ENCODE measurements at places on chromosomes 11 and 22.

- DNase-seq, result no peak
Observed at GRCh38 chr11:10692531-10693115, 932 bp downstream of the IRAG1 start.

- no peak for DNase-seq
Observed at GRCh38 chr11:122910775-122911174, 28.2 kb downstream of the JHY start.

- no peak for DNase-seq
Observed at GRCh38 chr11:125165111-125165842, 726 bp downstream of the PKNOX2 start.

- DNase-seq, result no peak
Observed at GRCh38 chr11:27991736-27992135, 116.2 kb downstream of the KIF18A start.

DNA sequence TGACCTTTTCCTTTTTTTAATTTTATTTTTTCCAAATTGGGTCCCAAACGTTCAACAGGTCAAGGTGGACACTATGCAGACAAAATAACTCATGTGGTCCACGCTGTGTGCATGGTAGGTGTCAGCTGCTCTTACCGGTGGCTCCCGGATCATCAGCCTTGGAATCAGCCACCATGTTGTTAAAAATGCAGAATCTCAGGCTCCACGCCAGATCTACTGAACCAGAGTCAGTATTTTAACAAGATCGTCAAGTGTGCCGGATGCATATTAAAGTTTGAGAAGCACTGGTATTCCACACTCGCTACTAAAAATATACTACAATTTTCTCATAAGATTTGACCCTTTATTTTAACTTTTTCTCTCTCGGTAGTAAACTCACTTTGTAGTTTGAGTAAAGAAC, 553 bp upstream of the LDLRAD3 start:
- DNase-seq, result no peak

DNA sequence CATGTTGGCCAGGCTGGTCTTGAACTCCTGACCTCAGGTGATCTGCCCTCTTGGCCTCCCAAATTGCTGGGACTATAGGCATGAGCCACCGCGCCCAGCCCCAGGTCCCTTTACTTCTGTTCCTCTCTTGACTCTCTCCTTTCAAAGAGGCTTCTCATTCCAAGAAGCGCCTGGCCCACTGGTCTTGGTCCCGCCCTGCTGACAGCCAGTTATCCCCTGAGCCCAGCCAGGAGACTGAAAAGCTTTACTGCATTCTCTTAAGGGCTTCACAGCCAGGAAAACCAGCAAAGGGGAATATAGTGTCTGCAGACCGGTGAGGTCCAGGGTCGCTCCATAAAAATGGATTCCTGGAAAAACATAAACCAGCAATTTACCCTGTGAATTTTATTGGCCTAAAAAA, 68.3 kb downstream of the NFAM1 start:
- no peak for DNase-seq

GRCh38 chr11:82539669-82540068, 194.0 kb downstream of the FAM181B start:
- DNase-seq, result no peak

GRCh38 chr11:67119585-67120391, 725 bp downstream of the KDM2A start:
- DNase-seq, result peak; percentile 12

DNA sequence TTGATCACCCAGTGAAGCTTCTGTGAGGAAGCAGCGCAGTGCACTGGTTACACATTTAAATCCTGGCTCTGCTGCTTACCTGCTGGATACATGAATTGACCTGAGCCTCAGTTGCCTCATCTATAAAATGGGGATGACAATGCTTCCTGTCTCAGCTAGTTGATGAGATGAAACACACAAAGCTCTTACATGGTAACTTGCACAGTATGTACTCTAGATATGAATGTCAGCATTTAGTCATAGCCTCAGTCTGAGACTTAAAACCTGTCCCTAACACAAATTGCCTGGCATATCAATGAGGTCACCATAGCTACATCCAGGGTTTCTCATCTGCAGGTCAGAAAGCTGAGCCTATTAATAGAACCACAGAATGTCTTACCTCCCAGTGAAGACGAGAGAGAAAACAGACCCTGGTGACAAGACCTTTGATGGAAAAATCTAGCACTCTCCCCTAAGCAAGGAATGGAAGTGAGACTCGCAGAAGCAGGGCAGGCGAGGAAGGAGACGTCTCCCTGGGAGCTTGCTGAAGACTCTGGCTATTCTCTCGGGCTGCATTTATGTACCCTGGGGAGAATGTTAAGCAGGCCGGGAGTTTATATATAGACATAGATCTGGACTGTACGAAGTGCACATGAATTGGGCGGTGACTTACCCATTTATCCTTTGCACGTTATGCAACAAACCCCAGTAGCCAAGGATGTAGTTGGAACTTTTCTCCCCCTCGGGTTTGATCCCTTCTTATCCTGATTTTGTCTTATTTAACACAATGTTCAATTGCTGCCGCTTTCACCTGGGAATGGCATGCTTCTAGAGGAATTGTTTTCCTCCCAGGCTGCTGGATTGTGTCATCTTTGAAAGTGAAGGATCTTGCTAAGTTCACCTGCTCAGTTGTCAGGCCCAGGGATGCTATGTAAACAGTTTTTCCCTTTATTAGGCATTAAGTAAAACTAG, 18.0 kb downstream of the SDHAF2 start:
- DNase-seq, result no peak

- DNase-seq, result no peak
Observed at GRCh38 chr11:119266063-119266462, 50.9 kb downstream of the MCAM start.

DNA sequence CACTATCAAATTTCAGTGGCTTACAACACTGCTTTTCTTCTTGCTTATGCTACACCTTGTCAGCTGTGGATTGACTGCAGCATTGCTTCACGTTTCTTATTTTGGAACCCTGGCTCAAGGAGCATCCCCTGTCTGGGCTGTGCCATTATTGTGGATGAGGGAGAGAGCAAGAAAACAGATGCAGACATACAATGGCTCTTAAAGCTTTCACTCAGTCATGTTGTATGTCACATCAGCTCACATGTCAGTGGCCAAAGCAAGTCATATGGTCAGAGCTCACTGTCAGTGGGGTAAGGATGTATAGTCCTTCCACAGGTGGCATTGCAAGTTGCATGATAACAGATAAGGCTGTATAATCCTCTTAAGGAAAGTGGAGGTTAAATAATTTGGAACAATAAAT, 10.0 kb downstream of the ARHGEF12 start:
- DNase-seq, result no peak

DNA sequence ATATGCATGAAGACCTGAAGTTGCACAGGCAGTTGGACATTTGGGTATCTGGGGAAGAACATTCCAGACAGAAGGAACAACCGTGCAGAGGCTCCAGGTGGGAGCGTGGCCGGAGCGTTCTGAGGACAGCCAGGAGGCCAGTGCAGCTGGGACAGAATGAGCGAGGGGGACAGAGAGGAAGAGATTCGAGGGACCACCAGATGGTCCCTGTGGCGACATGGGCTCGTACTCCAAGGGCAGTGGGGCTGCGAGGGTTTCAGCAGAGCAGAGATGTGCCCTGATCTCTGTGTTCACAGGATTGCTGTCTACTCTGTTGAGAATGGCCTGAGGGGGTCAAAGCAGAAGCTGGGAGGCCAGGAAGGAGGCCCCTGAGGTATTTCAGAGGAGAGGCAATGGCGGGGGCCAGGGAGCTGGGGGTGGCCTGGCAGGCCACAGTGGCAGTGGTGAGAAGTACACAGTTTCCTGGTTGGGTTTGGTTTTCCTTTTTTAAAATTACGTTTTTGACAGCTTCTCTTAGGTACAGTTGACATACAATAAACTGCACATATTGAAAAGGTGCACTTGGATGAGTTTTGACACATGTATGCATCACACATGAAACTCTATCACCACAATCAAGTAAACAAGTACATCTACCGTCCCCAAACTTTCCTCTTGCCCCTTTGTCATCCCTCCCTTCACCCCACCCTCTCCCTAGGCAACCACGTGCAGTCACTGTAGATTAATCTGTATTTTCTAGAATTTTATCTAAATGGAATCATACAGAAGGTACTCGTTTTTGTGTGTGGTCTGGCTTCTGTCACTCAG, 24.8 kb upstream of the SOX10 start:
- DNase-seq, result no peak

- no peak for DNase-seq
Observed at GRCh38 chr22:25091458-25091857, 108.2 kb upstream of the CRYBB3 start.

DNA sequence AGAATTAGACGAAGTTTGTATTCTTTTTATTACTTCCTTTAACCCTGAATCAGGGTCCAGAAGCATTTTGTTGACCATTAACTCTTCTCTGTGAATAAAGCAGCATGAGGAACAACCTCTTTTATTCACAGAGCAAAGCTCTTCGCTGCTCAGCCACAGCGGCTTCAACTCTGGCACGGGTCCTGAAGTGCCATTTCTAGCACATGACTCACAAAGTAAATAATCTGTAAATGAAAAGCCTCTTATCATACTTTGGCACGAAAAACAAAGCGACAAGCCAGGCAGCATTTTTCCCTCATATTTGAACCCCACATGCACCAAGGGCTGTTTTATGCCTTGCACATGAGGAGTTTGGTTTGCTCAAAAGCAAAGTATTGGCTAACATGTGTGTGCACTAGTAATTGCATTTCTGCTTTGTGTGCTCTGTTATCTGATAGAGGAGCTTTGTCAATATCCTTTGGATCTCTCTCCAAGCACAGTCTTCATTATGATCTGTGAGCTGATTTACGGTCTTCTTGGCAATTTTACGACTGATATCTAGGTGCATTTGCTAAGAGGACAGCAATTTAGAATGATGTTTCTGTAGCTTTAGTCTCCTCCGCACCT, 33.0 kb upstream of the APOBEC3A start:
- DNase-seq, result no peak

- DNase-seq, result no peak
Observed at GRCh38 chr11:111177037-111177871, 68.3 kb upstream of the POU2AF2 start.

DNA sequence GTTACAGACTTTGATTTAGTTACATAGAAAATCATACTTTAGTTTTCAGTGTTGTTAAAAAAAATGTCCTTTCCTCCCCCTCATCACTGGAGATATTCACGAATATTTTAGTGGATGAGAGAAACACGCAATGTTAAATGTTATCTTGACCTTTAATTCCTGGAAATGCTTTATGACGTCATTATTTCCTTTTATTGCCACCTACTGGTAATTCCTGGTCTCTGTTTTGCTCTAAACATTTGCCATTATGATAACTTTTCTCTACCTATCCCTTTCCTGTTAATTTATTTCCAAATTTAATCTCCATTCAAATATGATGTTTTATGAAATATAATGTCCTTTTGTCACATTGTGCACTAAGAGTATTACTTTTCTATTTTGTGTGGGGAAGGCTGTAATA, 770.6 kb downstream of the FAM181B start:
- no peak for DNase-seq

GRCh38 chr11:117199053-117199915, at the start of gene TAGLN:
TAGLN (plus strand) TSS chr11:117199370; CDS start chr11:117203014, 3,644 bp downstream.
- DNase-seq, result no peak

DNA sequence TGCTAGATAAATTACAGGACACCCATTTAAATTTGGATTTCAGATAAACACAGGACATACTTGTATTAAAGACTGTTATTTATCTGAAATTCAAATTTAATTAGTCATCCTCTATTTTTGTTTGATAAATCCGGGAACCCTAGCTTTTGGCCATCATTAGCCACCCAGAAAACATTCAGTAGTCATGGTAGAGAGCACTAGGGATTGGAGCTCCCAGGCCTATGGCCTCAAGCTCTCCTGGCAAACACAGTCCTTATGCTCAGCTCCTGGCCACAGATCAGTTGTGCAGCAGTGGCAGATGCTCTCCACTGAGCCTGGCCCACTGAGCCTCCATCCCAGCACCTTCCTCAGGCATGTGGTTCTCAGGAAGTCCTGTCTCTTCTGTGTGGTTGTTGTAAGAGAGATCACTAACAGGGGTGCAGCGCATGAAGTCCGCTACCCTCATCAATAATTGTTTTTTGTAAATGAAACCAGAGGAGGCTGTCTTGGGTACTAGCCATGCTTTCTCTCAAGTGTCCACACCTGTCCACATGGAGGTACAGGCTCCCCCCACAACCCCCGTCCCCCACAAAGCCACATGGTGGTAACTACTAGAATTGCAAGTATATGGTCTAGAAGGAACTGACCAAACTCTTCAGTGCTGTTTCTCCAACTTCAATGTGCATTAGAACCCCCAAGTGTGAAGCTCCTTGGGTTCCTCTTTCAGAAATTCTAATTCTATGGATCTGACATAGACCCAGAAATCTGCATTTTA, 1.1 kb upstream of the IRAG1 start:
- DNase-seq, result no peak

- DNase-seq, result no peak
Observed at GRCh38 chr11:129313541-129314297, 61.9 kb upstream of the BARX2 start.

DNA sequence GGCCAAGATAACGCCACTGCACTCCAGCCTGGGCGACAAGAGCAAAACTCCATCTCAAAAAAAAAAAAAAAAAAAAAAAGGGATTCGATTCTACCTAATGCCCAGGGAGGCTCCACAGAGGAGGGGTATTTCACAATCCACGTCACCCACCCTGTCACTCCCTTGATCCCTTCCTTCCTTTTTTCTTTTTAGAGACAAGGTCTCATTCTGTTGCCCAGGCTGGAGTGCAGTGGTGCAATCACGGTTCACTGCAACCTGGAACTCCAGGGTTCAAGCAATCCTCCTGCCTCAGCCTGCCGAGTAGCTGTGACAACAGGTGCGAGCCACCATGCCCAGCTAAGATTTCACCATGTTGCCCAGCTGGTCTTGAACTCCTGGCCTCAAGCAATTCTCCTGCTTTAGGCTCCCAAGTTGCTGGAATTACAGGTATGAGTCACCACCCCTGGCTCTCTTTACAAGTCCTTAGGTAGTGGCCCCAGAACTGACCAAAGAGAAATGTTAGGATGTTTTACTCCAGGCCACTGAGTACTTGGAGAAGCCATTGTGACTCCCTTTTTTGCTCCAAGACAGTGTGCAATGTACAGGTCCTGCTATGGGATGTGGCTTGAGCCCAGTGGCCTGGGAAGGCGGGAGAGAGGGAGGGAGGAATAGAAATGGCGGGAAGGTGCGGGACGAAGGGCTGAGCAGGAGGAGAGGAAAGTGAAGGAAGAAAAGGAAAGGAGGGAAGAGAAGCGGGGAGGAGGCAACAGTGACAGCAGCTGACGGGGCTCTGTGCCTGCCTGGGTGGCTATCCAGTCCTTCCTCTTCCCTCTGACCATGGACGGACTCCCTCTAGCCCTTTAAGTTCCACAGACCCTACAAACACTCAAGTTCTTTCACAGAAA, 11.8 kb upstream of the FXYD2 start:
- no peak for DNase-seq

GRCh38 chr11:68121067-68121899, at the start of gene CHKA:
CHKA (minus strand) TSS chr11:68121388; CDS start chr11:68121177, 211 bp downstream.
- peak; percentile 77 for DNase-seq

GRCh38 chr11:86174101-86175046, 70.2 kb upstream of the EED start:
- DNase-seq, result no peak

- DNase-seq, result no peak
Observed at GRCh38 chr11:31337806-31338205, 31.7 kb downstream of the DCDC1 start.

DNA sequence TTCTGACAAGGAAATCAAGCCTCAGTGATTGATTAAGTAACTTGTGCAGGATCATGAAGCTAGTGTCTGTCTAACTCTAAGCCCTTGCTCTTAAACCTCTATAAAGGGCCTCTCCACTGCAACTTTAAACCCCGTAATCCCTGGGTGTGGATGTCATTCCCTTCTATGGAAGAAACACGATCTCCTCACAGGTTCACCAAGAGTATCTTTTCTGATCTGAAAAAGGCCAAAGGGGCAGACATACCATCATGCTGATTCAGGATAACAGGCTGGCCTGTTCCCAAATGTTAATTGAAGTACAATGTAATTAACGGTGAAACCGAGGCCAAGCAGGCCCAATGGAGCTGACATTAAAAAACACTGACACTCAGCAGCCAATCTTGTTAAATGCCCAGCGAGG, 17.1 kb downstream of the TTC12 start:
- DNase-seq, result no peak

Data from activated CD4-positive, alpha-beta T cell treated with anti-CD3 and anti-CD28 coated beads, Interleukin-2, amount 50 U/mL, for 24 hours (primary cell).